ENCODE measurements at places on chromosomes 11 and 22.

DNA sequence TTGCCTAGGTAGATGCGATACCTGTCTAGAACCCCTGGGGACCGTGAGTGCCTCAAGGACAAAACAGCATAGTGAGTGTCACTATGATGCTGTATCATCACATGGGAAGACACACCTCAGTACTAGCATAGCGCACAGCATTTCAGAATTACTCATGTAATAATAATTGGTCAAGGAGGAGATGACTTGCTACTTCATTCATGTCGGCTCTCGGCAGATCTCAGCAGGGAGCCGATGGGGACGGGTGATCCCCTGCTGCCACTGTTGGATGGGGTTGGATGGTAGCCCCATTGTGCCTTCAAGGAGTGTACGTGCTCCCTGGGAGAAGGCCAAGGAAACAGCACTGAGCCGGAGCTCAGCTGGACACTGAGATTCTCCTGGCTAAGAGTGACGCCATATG lies 186.9 kb downstream of the EFCAB6 start:
- DNase-seq = no peak

DNA sequence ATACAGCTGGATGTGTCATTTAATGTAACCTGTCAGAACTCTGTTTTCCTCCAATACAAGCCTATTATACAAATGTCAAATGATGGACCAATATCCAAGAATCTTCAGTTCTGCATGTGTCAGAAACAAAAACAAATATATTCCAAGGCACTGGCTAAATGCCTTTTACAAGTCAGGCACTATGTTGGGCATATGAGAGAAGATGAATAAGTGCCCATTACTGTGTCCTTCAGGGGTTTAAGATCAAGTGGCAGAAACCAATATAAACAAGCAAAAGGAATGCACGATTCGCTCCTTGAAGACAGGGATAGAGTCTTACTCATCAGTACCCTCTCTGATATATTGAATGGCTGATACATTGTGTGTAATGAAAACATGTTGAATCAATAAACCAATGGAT lies 254.4 kb downstream of the TTC28 start:
- no peak for DNase-seq

DNA sequence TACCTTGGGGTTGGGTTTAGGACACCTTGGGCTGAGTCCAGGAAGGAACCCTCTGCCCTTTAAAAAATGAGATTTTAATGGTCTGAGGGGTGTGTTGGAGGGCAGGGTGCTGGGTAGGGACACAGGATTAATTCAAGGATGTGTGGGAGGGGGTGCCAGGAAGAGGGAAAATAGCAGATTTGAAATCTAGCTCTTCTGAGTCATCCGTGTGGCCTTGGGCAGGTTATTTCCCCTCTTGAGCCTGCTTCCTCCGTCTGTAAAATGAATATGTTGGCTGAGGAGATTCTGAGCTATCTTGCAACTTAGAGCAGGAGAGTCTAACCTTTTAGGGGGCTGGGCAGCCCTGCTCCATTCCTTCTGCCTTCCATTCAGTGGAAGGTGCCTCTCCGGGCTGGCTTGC lies 3.0 kb downstream of the TSPAN18 start:
- no peak for DNase-seq

DNA sequence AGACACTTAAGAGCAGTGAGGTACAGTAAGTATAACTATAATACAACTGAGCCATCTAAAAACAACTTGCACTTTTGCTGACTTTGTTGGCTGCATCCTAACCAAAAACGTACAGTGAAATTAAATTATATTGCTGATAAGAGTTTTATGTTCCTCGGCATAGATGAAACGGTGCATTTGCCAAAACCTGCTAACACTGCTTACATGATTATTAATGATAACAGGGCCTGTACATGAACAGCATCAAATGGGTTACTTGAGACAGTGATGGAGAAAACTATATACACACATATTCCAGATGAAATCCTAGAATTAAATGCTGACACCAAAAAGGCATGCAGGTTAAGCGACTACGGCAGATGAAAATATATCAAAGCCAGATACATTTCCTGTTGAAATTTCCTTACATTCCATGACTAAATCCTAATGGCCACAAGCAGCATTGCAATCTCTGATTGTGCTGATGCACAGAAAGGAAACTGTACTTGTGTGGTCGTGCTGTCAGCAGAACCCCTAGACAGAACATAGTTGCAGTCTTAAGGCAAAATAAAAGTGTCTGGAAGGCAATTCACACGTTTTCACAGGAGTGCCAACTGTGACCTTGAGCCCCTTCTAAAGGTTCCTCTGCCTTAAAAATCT lies 143.9 kb downstream of the CADM1 start:
- DNase-seq = no peak

GRCh38 chr11:74257959-74258553 lies 53.4 kb downstream of the P4HA3 start:
- DNase-seq = no peak

All from esophagus squamous epithelium (tissue), 5 donors.